Posterior vena cava (tissue), 2 donors: ENCODE measurements at places on chromosomes 4 and X. TPM values are rescaled to one million over a fixed set of nuclear protein-coding genes. Genes with fewer than 3 reads are reported as not detected.

DNA sequence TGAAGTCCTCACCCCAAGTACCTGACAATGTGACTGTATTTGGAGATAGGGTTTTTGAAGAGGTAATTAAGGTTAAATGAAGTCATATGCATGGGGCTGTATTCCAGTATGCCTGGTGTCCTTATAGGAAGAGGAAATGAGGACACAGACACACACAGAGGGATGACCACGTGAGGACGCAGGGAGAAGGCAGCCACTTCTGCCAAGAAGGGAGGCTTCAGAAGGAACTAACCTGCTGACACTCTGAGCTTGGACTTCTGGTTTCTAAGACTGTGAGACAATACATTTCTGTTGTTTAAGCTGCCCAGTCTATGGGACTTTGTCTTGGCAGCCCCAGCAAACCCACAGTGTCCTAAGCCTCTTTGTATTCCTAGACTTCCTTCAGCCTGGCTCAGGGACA lies 3.0 kb upstream of the SLC2A9 start:
- DNase-seq, result no peak

DNA sequence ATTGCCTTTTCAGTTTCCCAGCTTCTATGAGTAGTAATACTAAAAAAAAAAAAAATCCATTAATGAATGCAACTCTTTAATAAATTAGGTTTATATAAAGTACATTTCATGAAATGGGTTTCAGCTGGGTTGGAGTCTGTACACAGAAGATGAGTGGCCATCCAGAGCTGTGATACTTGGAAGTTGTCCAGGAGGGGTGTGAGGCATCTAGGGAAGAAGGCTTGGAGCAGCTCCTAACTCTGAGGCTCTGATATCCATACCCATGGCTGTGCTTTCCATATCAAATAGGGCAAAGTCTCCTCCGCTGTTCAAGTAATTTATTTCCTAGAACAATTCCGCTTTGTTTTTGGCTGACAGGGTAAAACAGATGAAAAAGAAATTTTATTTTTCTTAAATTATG lies 423.3 kb upstream of the TENM3 start:
- DNase-seq, result no peak

- DNase-seq, result no peak
Observed at GRCh38 chr4:126251169-126251568, 936.4 kb downstream of the FAT4 start.

DNA sequence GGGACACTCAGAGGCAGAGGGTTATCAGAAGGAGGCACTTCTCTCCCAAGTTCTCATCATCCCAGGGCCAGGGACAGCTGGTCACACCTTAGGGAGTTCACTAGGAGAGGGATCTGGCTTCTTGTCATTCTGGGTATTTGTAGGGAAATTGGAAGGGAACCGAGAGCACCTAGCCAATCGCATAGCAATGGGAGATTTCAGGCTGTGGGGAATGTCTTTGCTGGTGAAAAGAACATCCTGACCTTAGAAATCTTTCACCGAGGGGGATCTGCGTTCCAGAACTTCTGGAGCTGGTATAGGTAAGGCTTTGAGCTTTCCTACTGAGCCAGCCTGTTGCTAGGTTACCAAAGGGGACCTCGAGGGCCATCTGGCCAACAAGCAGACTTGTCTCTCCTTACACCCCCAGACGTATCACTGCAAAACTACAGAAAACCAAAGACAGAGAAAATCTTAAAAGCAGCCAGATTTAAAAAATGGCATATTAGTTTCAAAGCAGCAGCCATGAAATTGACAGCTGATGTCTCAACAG lies 6.8 kb downstream of the HTT-AS start:
- no peak for DNase-seq

GRCh38 chrX:22220941-22221340 lies 51.8 kb upstream of the CBLL2 start:
- DNase-seq, result no peak

DNA sequence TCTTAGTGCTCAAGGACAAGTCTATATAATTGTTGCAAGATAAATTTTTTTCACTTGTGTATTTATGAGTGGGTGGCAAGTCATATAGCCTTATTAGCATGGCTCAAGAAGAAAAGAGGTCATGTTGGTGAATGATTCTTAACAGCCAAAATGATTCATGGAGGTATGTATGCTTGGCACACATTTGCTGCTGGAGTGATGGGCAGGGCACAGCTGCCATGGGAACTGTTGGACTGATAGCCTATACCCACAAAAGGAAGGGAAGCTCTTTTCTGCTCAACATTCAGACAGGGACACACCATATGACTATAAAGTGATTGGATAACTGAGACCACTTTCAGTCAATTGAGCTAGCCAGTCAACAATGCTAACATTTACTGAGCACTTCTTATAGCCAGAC lies 46.8 kb upstream of the PITX2 start:
- no peak for DNase-seq

DNA sequence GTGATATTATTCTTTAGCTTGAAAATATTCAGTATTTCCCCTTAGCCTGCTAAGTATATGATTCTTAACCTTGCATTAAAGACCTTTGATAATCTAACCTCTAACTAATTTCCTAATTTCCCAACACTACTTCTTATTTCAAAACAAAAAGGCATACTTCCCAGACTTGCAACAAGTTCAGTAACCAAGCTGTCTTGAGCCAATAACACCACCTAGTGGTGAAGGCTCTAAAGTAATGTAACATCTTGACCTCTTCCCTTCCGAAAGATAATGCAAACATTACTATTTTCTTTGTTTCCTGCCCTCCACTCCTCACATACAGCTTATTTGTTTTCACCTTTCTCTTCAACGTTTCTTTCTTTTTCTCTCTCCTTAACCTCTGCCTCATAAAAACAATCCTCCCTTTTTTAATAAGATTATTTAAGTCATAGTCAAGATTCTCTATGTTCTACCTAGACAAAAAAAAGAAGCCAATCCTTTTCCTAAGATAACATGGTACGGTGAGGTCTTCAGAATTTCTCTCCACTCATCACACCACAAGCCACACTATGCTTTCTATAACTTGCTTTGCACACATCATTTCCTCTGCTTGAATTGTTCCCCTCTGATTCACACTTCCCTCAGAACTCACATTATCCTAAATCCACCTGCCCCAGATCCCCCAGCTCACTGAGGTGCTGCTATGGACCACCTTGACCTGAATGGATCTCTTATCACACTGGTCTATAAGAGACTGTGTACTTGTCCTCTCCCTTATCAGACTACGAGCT lies 3.5 kb downstream of the FAT1 start:
- no peak for DNase-seq

DNA sequence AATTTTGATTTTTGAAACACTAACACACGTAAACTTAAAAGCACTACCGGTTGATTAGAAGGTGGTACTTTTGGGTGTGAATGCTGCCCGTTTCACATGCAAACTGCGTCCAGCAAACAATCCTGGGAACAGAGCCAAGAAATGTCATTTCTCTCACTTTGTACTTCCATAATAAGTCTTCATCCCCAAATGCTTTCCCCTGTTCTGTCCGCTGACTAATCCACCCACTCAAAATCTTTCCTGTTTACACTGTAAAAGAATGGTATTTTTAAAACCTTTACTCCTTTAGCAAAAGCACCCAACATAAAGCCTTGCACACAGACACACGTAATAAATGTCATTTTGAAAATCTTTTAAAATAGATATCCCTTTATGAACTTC lies 39.1 kb upstream of the PDLIM5 start:
- DNase-seq, result no peak

DNA sequence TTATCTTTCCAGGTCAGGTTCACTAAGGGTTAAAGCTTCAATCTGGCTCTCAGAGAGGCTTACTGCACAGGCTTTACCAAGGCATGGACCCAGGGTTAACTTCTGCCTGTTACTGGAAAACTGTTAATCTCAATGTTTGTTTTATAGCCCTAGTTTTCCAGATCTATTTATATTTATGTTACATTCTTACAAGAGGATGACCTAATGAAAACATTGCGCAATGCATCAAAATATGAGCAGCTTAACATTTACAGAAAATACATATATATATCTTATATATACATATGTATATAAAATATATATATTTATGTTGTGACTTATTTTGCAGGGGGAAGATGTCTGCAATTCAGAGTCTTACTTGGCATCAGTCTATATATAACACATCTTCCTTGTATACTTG lies 112.3 kb downstream of the PCDH19 start:
- no peak for DNase-seq

DNA sequence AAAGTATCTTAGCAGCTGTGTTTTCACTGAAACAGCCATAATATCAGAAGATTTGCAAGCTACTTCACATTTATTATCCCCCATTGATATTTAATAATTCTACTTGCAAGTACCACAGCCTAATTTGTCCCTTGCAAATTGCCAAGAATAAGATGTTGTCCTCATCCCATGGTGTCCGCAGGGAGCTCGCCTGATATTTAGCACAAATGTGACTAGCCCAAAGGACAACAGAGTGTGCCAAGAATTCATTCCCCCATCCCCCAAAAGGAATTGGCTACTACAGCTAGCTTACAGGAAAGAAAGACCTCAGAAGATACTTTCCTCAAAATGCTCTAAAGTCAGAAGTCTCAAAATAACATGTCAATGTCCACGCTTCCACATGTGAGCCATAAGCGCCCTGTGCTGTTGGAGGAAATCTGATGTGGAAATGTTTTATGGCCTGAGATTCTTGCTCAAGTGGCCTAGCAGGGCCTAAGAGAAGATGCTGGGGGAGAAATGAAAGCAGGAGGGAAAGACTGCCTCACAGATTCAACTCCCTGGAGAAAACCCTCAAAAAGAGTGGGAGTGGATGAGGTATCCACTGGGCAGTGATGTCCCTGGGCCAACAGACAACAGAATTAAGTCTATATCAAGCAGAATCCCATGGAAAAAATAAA lies 111.4 kb downstream of the SH3KBP1 start:
- DNase-seq, result no peak

DNA sequence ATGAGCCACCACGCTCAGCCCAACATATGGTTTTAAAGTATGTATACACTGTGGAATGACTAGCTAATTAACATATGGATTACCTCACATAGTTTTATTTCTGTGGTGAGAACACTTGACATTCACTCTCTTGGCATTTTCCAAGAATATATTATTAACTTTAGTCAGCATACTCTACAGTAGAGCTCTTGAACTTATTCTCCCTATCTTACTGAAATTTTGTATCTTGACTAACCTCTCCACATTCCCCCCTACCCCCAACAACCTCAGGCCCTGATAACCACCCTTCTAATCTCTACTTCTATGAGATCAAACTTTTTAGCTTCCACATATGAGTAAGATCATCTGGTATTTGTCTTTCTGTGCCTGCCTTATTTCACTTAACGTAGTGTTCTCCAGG lies 38.6 kb upstream of the AGA start:
- no peak for DNase-seq

DNA sequence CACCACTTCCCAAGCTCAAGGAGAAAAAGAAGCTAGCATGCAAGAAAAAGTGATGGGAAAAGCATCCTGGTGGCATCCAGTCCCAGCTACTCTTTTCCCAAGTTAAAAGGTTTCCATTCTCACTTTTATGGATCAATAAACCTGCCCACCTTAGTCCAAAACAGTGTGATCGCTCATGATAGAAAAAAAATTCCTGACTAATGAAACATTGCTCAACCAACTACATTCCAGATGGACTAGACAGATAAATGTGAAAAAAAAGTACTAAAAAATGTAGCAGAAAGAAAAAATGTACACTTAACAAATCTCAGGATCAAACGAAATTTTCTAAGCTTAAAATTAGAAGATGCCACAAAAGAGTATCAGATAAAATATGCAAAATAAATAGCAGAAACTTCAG lies 312.2 kb downstream of the TMA16 start:
- no peak for DNase-seq

GRCh38 chr4:163606896-163607691 lies 112.6 kb downstream of the TMA16 start:
- DNase-seq, result no peak

GRCh38 chrX:107348990-107349389 lies 100.5 kb upstream of the FRMPD3 start:
- DNase-seq, result no peak

GRCh38 chr4:127102361-127102760 lies 530.4 kb upstream of the INTU start:
- DNase-seq, result no peak

GRCh38 chrX:91079342-91080114 lies 355.1 kb upstream of the PABPC5 start:
- DNase-seq, result no peak

DNA sequence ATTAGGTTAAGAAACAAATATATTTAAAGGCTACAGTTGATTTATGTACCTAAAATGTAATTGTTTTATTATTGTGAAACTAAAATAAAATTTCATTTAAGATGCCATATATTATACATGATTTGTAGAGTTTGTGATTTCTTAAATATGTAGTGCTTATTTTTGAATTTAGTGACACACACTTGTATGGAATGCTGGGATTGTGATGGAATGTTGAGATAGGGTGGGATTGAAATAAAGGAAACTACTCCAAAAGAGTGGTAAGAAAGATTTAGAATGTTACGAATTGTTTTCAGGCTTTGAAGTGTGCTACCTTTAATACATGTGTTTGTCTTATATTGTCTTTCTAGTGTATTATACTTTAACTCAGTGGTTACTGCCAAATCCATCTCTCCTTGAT lies 330.3 kb upstream of the PITX2 start:
- DNase-seq, result no peak

DNA sequence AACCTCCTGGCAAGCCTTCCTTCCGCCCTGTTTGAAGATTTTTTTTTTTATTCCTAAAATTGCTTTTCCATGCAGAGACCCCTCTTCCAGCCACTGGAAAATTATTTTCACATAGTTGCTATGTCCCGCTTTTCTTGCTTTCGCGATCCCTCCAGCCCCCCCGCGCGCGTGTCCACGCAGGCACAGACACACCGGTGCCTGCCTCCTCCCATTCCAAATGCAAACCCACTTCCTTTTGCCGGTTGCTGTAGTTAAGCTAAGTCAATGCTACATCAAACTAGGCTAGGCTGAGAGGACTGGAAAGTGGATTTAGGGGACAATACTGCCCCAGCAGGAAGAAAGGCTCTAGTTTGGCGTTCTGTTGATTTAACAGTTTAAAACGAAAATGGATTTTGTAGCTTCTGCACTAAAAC lies 111.0 kb downstream of the DHX15 start:
- no peak for DNase-seq

Gene GALNTL6
- total RNA-seq, result not detected

Gene SLC9B1
- 1.4 TPM for total RNA-seq

Gene PIGA
- total RNA-seq, result 11.4 TPM

Gene ENPEP
- total RNA-seq, result 3.1 TPM

Gene APLN
- total RNA-seq, result 8.5 TPM

Gene TRIM61
- total RNA-seq, result 0.90 TPM

Gene XG
- total RNA-seq, result 5.4 TPM

Gene IL13RA2
- total RNA-seq, result not detected

Gene DMD
- total RNA-seq, result 139 TPM

Gene CXCL6
- total RNA-seq, result not detected

Gene RBM46
- not detected for total RNA-seq

Gene PTCHD1
- total RNA-seq, result 23.4 TPM

Gene GLRA2
- not detected for total RNA-seq
